Peyer's patch (tissue), 4 donors: ENCODE measurements at places on chromosomes 3 and 15. TPM values are rescaled to one million over a fixed set of nuclear protein-coding genes. Genes with fewer than 3 reads are reported as not detected.

GRCh38 chr3:159417761-159418160 is 570.9 kb upstream of the IL12A start:
- H3K4me1 ChIP-seq = no peaks in the 10 kb centered on the region
- no peak for DNase-seq
- no peaks in the 10 kb centered on the region for H3K27me3 ChIP-seq
- H3K27ac ChIP-seq = no peak overlapping the region
- H3K4me3 ChIP-seq = no peak overlapping the region

DNA sequence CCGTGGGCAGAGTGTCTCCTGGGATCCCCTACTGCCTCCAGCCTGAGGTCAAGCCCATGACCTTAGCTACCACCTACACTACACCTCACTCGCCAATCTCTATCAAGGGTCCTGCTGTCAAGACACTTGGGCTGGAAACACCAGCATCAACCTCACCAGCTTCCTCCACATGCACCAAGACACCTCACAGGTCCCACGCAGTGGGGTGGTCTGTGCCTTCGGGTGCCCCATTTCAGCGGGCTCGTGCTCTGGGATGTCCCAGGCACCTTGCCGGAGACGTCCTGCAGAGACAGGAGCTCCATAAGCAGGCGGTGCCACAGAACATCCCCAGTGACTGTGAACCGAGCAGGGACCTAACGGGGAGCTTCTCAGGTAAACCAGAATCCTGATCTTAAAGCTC is 20.0 kb downstream of the CYFIP1 start:
- H3K4me3 ChIP-seq = no peak overlapping the region
- H3K27me3 ChIP-seq = no peaks in the 10 kb centered on the region
- H3K36me3 ChIP-seq = no peaks in the 10 kb centered on the region

DNA sequence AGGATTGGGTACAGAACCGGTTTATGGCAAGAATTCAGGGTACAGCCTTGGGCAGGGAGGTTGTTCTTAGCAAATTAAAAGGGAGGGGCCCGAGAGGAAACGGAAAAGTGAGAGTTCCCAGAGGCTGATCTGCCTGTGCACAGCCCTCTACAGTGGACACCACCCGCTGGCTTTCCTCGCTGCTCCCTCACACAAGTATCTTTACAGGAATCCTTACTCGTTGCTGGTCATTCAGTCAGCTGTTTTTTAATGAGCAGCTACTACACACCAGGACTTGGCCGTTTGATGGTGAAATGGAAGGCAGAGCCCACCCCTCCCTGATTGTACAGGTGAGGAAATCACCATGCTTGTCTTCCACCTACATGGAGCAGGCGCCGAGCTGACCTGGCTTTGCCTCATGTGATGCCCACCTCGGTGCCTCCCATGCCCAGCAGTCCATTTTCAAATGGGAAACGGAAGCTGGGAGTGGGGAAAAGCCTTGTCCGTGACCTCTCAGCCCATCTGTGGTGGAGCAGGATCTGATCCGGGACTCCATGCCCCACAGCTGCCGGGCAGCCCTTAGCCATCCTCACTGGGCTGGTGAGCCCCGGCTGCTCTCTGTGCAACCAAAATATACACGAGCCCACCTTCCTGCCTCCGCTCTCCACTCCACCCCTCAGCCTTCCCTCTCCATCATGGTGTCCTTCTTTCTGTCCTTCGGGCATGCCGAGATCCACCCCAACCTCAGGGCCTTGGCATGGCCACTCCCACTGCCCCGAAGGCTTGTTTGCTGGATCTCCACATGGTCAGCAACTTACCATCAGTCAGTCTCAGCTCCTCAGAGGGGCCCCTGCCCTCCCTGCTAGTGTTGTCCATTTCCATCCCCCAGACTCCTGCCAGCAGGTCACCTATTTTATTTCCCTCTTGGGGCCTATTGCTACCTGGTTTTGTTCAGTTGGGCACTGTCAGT is 33.3 kb upstream of the FGD5 start:
- no peaks in the 10 kb centered on the region for H3K36me3 ChIP-seq
- no peaks in the 10 kb centered on the region for H3K27me3 ChIP-seq
- no peak overlapping the region for H3K4me3 ChIP-seq

Gene SPINK8
- total RNA-seq = not detected

Gene TRPM1
- not detected for total RNA-seq

Gene GABRB3
- 1.7 TPM for total RNA-seq

Gene UBR1
- 37.1 TPM for total RNA-seq

Gene CAMK1
- total RNA-seq = 51.2 TPM
